ENCODE measurements at places on chromosomes 16 and 17. TPM values are rescaled to one million over a fixed set of nuclear protein-coding genes. Genes with fewer than 3 reads are reported as not detected.

- DNase-seq, result no peak
These were observed 382.3 kb downstream of the SLC39A11 start for GRCh38 chr17:72710202-72710601.

GRCh38 chr17:28319598-28319935, 567 bp downstream of the TMEM97 start:
- no peak for DNase-seq

DNA sequence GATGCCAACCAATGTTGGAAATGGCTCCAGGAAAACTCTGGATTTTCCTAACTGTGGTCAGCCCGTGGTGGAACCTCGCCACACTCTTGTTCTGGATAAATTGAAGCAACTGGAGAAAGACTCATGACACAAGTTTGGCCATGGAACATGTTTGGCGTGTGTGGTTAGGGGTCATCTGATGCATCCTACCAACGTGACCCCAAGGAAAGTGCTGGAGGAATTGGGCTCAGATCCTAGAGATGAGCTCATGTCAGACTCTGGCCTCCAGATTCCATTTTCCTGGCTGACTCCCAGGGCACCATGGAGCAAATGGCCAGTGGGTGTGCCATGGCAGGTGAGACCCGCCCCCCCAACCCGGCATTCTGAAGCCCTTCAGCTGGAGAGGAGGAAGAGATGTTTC, 58.5 kb downstream of the CACNG5 start:
- no peak for DNase-seq

DNA sequence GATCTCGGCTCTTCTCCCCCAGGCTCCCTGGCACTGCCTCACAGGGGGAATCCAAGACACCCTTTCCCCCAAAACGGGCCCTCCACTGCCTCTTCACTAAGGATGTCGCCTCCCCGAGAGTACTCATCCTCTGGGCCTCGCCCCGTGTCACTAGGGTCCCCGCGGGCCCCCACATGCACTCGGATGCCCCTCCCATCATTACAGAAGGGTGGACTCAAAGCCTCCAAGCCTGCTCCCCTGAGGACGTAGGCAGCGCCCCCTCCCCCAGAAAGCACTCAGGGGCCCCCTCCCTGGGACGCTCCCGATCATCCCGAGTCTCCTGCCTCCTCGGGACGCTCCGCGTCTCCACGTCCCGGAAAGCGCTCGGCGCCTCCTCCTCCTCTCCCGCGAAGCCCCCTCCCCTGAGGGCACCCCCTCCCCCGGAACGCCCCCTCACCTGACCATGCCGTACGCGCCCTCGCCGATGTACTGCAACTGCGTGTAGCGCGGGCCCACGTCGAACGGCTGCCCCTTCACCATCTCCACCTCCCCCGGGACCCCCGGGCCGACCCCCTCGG, 338 bp downstream of the MAPK3 start:
- no peak for DNase-seq

- DNase-seq, result no peak
These were observed 199.3 kb upstream of the CHMP6 start for GRCh38 chr17:80792373-80792781.

- DNase-seq, result no peak
These were observed 81.0 kb downstream of the C16orf78 start for GRCh38 chr16:49454426-49455180.

- no peak for DNase-seq
These were observed 76.0 kb downstream of the ABCC1 start for GRCh38 chr16:16025214-16025968.

DNA sequence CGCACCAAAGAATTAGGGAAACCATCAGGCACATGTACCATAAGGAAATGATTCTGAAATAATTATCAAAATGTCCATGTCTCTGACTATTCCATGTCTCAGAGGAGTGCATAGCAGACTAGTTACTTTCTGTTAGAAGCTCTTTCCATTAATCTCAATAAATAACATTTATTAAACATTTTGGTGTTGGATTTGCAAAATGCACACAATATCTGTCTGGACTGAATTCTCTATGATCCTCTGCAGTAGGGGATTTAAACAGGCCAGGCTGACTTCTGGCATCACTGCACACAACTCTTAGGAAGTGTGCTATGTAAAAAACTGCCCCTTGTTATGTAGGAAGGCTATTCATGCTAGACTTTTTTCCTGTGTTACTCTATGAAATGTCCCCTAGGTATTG, 283.3 kb upstream of the CDH5 start:
- no peak for DNase-seq

DNA sequence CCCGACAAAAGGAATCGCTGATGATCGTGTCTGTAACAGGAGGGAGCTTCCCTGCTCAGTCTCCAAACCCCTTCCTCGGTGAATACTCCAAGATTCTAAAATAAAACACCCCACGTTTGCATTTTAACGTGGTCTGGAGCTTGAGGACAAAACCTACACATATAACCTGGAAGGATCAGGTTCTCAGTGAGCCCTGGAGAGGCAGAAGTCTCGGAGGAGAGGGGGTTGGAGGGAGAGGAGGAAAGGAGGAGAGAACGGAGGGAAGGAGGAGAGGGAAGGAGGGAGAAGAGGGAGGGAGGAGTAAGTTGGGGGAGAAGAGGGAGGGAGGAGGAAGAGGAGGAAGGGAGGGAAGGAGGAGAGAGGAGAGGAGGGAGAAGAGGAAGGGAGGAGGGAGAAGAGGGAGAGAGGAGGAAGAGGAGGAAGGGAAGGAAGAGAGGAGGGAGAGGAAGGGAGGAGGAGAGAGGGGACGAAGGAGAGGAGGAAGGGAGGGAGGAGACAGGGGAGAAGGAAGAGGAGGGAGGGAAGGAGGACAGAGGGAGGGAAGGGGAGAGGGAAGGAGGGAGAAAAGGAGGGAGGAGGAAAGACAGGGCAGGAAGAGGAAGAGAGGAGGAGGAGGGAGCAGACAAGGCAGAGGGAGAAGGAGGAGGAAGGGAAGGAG, 27.4 kb upstream of the GINS2 start:
- DNase-seq, result no peak

GRCh38 chr17:78316115-78316866, 43.6 kb downstream of the SOCS3 start:
- DNase-seq, result no peak

Gene SLC5A2
- total RNA-seq, result 3.0 TPM

GRCh38 chr17:19249681-19250080, 12.5 kb downstream of the EPN2 start:
- no peak for DNase-seq

Gene ABCC11
- total RNA-seq, result 0.21 TPM

DNA sequence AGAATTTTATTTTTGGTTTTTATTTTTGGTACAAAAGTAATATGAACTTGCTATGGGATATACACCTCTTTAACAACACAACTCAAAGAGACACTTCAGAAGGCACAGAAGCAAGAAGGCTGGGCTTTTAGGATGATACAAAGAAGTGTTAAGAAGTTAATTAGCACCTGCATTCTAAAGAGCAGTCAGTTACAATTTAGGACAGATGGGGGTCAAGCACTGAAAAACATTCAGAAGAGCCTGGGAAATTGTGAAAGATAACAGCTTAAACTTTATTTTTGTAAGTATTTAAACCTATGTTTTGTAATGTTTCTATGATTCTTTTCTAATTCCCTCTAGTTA, 163.5 kb downstream of the CDH8 start:
- no peak for DNase-seq

DNA sequence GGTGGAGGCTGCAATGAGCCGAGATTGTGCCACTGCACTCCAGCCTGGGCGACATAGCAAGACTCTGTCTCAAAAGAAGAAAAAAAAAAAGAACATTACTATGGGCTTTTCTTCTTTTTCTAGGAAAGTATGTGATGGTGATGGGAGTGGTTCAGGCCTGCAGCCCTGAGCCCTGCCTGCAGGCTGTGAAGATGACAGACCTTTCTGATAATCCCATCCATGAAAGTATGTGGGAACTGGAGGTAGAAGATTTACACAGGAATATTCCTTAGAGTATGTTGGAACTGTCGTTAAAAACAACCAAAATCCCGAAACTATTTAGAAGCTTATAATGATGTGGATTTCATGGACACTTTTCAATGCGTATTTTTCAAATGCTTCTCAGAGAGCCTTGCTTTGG, 5.3 kb downstream of the RMI2 start:
- DNase-seq, result no peak

DNA sequence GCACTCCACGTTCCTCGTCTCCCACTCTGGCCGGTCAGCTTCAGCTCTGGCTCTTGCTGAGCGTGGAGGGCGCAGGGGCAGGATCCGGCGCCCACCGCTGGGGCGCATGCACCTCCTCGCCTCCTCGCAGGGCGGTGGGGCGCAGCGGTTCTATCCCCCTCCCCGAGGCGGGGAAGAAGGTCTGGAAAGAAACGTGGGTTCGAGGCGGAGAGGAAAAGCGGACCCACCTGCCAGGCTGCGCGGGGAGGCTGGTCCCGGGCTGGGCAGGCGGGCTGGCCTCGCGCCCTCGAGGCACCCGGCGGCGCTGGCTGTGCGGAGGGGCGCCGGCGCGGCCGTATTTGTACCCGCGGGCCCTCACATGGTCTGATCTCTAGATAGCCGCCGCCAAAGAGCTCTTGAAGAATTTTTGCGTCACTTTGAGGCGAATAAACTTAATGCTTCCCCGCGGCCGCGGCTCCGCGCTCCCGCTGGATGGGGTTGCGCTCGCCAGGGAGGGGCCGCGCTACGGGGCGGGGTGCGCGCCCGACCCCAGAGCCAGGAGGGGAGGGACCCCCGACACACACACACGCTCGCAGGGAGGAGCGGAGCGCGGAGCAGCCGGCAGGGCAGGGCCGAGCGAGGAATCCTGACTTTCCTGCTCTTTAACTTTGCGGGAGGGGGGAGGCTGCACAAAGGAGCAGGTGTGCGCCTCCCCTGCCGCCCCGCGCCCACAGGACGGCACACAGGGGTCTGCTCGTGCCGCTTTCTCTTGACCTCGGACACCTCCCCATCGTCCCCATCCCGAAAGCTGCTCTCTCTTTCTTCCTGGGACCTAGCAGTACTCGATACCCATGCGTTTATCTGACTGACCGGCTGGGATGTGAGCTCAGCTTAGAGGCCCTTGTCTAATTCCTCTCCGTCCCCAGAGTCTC, at the start of gene SLC6A4:
Gene SLC6A4 (minus strand): TSS at position 312 of the 911 bp plus-strand sequence. CDS start 13,739 bp downstream, outside the sequence.
- peak; percentile 67 for DNase-seq

- no peak for DNase-seq
These were observed 144.3 kb downstream of the VPS53 start for GRCh38 chr17:570388-570787.

Gene CSH1
- total RNA-seq, result not detected

DNA sequence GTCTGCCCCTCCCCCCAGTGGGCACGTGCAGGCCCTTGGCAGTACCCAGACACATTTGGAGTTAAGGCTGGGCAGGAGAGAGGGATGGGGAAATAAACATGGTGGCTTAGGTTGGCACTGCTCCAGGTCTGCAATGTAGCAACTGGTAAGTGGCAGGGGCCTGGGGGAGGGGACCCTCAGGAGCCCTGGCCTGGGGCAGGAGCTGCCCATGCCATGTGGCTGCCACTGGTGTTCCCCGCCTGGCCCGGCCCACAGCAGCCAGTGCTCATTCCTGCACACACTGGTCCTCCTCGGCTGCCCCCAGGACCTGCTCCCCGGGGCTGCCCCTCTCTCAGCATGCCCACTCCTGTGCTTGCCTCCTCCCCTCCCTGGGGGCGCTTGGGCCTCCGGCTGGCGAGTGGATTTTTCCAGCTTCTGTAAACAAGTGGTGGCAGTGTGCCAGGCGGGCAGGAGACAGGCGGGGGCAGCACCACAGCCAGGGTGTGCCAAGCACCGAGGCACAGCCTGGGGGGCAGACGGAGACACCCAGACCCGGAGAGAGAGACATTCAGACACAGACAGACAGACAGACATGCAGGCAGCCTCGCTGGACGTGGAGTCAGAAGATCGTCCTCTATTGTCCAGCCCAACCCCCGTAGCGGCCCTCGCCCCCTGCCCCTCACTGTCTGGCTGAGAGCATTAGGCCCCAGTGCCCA, 9.4 kb downstream of the THRA start:
- no peak for DNase-seq

Gene FBXW10B
- total RNA-seq, result not detected

DNA sequence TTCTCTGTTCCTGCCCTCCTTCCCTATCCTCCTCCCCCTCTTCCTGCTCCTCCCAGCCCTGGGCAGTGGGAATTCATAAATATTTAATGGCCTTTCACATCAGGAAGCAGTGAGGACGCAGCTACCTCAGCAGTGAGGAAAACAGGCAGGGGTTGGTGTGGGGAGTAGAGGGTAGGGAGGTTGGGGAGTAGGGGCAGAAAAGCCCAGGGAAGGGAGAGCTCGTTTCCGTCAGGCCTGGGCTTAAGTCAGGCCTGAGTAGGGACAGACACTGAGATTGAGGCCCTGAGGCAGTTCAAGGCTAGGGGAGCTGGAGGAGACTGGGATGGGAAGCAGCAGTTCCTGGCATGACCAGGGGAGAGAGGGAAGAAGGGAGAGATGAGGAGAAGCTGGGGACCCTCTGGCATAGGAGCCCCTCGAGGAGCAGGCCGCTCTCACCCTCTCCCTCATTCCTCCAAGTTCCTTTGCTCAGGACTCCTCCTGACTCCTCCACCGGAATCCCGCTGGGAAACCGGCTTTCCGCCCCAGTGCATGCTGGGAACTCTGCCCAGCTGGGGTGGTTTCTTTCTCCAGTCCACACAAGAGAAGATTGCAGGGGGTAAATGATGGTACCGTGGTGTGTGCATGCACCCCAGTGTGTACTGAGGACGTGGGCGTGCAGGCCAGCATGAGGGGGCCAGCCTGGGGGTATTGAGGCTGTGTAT, 6.2 kb downstream of the SAMD14 start:
- peak; percentile 48 for DNase-seq

Gene ZNF174
- 12.6 TPM for total RNA-seq

Gene HOXB1
- not detected for total RNA-seq

GRCh38 chr16:65884018-65884417, 482.5 kb upstream of the CDH5 start:
- DNase-seq, result no peak

- no peak for DNase-seq
These were observed 166.8 kb downstream of the MAP2K6 start for GRCh38 chr17:69581061-69581961.

Gene KRTAP4-7
- not detected for total RNA-seq

Gene KRT12
- not detected for total RNA-seq

GRCh38 chr17:39143552-39144093, 7.8 kb downstream of the PLXDC1 start:
- no peak for DNase-seq

DNA sequence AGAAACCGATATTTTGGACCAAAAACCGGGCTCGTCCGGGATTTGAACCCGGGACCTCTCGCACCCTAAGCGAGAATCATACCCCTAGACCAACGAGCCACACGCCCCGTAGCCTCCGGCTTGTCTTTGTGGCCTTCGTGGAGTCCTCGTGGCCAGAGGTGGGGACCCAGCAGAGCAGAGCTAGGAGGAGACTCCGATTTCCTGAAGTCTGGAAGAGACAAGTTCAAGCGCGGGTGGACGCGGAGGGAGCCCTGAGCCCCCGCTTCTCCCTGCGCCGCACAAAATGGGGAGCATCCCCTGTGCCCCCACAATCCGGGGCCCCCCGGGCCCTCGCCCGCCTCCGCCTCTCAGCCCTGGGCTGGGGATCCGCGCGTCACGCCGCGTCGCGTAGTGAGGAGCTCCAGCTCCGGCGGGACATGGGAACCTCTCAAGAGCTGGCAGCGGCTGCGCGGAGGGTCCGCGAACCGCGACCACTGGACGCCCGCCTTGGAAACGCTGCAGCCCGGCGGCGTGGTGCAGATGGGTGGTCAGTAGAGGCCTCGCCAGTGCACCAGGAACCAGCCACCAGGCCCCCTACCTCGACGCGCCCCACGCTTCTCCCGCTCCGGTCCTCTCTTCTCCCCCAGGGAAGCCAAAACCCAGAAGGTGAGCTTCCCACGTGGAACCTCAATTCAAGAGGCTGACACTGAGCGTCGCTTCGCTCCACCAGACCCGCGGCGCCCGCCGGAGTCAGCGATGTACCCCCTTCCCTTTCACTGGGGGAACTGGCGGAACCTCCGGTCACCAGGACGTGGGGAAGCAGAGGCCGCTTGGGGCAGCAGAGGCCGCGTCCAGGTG, 5.2 kb upstream of the OR1F1 start:
- DNase-seq, result no peak

Gene ZNF821
- 16.3 TPM for total RNA-seq

Measured in Caco-2 (cell line).